ENCODE measurements at places on chromosomes 2 and 18.

- DNase-seq = no peak
These were observed 145.1 kb downstream of the AGPS start for GRCh38 chr2:177537636-177538035.

DNA sequence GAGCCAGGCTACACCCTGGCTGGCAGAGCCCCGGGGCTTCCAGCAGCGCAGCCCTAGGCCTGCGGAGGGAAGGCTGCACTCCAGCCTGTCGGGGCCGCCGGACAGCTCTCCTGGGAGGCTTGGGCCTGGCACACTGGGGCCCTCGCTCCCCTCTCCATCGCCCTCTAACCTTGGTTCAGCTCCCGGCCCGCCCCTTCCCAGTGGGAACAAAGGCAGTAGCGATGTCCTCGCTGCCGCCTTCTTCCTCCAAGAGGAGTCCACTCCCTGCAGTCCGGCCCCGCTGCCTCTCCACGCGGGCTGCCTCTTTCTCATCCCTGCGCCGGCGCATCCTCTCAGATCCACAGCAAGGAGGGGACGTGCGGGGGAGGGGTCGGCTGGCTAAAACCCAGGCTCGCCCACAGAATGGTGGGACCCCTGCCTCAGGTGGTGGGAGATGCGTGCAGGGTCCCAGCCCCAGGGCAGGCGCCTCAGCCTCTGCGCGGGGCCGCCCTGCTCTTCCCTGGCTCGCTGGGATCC lies 138.1 kb downstream of the TWIST2 start:
- DNase-seq = no peak

DNA sequence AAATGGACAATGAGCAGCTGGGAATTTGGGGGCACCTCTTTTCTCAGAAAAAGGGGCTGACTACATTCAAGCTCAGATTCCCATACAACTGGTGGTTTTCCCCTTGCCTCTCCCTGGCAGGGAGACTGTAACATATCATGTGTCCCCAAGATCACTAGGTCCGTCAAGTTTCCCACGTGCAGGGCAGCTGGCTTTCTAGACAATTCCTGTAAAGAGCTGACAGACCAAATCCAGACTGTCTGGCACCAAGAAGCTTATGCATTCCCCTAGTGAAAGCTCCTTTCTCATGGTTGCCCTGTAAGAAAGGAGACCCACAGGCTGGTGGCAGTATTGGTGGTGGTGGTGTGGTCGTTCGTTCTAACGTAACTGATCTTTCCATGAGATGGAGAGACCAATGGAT lies 48.8 kb downstream of the THUMPD2 start:
- no peak for DNase-seq

- no peak for DNase-seq
These were observed 72.7 kb downstream of the LRP1B start for GRCh38 chr2:142058149-142058548.

GRCh38 chr2:223954401-223954800 lies 2.9 kb upstream of the MRPL44 start:
- DNase-seq = peak; percentile 84

DNA sequence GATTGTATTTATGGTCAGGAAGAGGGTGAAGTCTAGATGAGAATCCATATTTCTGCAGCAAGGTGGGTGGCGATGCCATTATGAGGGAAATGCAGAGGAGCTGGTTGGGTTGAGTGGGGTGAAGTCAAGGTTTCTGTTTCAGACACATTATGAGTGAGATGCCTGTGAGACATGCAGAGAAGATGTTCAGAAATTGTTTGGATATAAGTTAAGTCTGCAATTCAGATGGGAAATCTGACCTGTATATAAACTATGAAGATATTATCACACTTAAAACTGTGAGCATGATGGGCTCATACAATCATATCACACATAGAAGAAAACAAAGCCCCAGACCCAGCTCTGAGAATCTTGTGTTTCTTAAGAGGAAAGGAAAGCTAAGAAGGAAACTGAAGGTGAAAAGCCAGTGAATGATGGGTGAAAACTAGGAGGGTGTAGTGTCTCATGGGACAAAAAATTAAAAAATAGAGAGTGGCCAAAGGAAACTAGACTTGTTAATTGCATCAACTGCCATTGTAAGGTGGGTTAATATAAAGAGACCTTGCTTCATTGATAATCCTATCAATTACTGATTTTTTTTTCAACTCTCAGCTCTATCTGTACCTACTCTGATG lies 14.2 kb downstream of the GALNT5 start:
- no peak for DNase-seq

DNA sequence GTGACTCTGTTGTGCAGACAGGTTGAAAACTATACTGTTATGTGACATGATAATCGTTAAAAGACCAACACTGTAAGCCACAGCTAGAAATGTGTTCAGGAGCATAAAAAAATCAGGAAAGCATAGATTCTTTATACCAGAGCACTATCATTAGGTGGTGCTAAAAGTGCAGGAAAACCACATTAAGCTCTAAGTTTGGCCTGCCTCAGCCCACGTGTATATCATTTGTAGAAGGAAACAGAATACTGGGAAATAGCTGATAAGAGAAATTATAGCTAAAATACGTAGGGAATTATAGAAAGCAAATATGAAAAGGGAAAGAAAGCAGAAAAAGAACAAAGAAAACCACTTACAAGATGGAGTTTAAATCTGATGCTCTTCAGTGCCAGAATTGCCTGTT lies 26.5 kb upstream of the C2orf74 start:
- peak; percentile 34 for DNase-seq

Measured in fibroblast of skin of scalp (primary cell).